ENCODE measurements at places on chromosomes 7 and 10. TPM values are rescaled to one million over a fixed set of nuclear protein-coding genes. Genes with fewer than 3 reads are reported as not detected.

Gene C7orf33
- not detected for total RNA-seq

Gene NXPH1
- total RNA-seq = not detected

Gene SDHAF3
- 6.9 TPM for total RNA-seq

Gene CACNB2
- 60.3 TPM for total RNA-seq

Gene SLC29A4
- 4.7 TPM for total RNA-seq

Gene IFIT3
- 15.5 TPM for total RNA-seq

Gene DOCK1
- 59.0 TPM for total RNA-seq

Gene MRC1
- total RNA-seq = 88.6 TPM

Gene SAP25
- total RNA-seq = 5.6 TPM

Gene SLC26A3
- 13.1 TPM for total RNA-seq

Gene CCDC172
- total RNA-seq = not detected

Gene EZH2
- total RNA-seq = 0.62 TPM

Gene FAM241B
- total RNA-seq = 4.2 TPM

Gene CAMK1D
- 15.9 TPM for total RNA-seq

Gene SPDYE2B
- not detected for total RNA-seq

Gene C10orf105
- total RNA-seq = not detected

Gene FEZF1
- not detected for total RNA-seq

Gene SUGCT
- 9.8 TPM for total RNA-seq

Gene OR2A42
- not detected for total RNA-seq

Gene FFAR4
- not detected for total RNA-seq

Gene VPS37D
- 2.6 TPM for total RNA-seq

Gene EMX2
- 1.2 TPM for total RNA-seq

Gene SLC13A1
- total RNA-seq = not detected

Gene CALHM1
- not detected for total RNA-seq

Gene CADPS2
- total RNA-seq = 20.3 TPM

Gene SPDYE16
- not detected for total RNA-seq

Gene PDZD7
- total RNA-seq = 0.54 TPM

Gene PDLIM1
- 74.1 TPM for total RNA-seq

Gene POMZP3
- 7.6 TPM for total RNA-seq

Gene TDRD1
- total RNA-seq = not detected

Gene RBM20
- 0.62 TPM for total RNA-seq

Gene ZNF32
- 59.8 TPM for total RNA-seq

Gene OR6V1
- not detected for total RNA-seq

Gene MEST
- 2.5 TPM for total RNA-seq

Gene EIF5AL1
- total RNA-seq = 0.35 TPM

Gene FBXO24
- 1.9 TPM for total RNA-seq
